ENCODE measurements at places on chromosomes 6 and 20.

DNA sequence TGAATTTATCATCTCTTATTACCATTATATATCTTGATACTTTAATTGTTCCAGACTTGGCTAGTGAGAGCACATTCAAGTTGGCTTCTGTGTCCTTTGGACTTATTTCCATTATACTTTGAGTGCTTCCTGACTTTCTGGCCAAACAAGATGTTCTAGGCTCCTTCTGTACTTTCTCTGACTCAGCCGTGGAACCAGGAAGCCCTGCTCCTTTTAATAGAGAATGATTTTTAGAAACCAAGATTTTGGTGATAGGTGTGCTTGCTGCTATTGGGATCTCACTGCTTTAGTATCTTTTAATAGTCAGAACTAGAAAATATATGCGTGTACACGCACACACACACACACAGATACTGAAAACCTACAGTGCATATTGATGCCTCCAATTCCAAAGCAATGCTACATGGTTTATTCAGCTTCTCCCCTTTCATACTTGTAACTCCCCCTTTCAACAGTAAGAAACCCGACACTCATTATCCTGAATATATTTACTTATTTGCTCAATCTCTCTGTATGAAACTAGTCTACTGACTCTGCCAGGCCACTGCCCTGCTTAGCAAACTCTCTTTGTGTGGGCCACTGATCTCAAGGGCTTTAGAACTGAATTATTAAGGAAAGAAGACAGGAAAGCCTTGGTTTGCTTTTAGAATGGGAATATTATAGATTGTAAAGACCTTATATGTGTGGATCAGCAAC is 42.7 kb upstream of the EZR start:
- no peak for DNase-seq

DNA sequence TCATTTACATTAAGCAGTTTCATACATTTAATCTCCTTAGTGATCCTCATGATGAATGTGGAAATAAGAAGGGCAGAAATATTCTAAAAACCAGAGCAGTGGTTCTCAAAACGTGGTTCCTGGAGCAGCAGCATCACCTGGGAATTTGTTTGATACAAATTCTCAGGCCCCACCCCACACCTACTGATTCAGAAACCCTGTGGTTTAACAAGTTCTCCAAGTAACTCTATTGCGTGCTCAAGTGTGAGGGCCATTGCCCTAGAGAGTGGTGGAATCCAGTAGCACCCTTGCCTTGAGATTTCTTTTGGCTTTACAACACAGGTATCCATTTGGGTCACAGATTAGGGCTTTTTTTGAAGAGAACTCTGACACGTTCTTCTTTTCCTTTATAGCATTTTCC is 354.6 kb upstream of the FLRT3 start:
- no peak for DNase-seq

DNA sequence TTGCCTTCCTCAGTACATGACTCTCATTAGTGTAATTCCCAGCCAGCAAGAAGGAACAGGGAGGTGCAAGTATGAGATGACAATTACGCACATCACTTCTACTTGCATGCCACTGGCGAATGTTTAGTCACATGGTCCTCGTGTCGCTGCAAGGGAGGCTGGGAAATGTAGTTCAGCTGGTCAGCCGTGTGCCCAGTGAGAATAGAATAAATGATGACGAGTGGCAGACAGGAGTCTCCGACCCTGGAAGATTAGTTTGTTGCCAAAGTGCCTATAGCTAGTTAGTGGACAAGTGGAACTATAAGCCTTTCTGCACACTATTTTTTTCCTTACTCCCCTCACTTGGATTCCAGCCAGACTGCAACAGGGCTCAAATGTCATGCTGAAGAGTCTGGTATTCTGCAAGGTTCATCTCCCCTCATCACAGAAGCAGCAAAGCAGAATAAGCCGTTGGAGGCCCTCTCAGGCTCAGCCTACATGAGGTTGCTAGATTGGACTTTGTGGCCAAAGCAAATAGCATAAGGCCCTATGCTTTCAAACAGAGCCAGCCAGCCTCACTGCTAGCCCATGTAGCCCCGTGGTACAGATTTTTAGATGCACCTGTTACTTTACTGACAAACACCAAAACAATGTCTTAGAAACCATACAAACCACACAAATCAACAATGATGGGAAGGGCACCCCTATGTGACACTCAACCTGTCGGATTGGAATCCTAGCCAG is 9.7 kb downstream of the LINC00237 start:
- no peak for DNase-seq

GRCh38 chr6:135081966-135082365 is 27.3 kb upstream of the HBS1L start:
- no peak for DNase-seq

DNA sequence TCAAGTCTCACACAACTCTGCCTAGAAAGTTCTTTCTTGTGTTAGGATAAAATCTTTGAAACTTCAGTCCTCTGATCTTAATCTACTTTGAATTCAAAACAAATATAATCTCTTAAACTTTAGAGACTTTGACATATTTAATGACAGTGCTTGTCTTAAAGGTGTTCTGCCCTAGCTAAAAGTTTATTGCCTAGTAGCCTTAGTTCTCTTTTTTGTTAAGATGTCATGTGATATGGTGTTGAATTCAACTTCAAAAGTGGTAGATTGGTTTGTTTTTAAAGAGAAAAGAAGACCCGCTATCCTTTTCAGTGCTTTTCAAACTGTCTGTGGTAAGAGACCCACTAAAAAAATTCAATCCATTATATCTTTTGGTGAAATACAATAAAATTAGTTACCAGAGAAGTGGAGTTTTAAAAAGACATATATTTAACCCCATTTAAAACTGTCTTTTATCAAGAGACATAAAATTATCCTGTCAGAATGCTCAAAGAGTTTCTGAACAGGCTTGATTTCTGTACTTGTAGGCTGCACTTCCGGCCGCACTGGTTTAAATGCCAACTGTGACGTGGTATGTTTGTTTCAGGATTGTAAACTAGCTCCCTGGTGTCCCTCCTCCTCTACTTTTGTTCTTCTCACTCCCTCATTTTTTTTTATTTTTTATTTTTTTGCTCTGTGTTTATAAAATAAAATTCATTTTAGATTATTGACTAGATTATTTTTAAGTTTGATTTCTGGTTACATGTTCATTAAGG is 76.5 kb downstream of the QKI start:
- DNase-seq = peak; percentile 74

GRCh38 chr6:34425132-34425497 is 754 bp downstream of the RPS10 start:
- DNase-seq = no peak

DNA sequence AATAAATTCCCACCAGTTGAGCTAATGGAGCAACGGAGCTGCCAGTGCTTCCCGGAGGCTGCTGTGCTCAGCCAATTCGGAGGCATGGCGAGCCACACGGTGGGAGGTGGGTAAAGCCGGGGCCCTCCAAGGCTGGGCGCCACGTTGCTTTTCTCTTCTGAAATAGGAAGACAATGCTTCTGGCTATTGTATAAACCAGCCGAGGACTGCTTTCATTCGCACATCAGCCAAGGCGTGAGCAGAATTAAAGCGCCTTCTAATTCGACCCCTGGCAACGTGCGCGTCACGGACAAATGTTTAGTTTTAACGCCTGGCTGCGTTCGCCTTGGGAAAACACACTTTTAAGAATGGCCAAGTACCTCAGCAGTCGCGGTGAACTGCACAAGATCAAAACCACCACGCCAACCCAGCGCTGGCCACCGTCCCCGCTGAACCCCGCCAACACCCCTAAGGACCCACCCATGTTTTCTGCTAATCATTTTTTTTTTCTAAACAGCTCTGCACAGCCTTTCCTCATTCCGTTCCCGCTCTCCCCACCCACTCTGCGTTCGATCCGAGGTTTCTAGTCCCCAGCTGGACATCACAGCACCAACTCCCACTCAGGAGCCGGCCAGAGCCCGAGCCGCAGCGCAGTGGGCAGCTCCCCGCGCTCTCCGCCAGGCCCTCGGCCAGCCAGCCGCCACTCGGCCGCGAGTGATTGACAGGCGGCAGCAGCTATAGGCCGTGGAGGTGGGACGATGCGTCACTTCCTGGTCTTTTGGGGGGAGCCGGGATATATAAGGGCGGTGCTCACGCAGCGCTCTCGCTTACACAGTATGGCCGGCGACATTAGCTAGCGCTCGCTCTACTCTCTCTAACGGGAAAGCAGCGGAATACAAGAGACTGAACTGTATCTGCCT is at the start of gene AMD1:
Gene AMD1, plus strand, starts transcription at position 805 of the 899 bp plus-strand sequence. CDS start 321 bp downstream, outside the sequence.
- peak; percentile 94 for DNase-seq

GRCh38 chr6:71466362-71466761 is 177.8 kb downstream of the OGFRL1 start:
- DNase-seq = no peak

DNA sequence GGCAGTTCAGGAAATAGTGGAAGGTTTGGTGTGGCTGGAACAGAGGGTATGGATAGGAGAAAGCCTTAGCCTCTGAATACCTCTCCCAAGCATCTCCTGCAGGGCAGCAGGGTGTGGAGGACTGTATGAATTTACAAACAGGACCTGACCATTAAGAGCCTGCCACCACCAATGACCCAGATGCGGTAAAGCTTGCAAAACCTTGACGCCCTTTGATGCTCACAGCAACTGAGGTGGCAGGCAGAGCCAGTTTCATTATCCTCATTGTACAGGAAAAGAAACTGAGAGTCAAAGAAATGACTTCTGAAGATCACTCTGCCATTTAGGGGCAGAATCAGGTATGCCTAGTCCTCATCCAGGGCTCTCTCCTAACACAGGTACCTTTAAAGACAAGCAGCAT is 2.4 kb downstream of the HM13 start:
- DNase-seq = no peak

DNA sequence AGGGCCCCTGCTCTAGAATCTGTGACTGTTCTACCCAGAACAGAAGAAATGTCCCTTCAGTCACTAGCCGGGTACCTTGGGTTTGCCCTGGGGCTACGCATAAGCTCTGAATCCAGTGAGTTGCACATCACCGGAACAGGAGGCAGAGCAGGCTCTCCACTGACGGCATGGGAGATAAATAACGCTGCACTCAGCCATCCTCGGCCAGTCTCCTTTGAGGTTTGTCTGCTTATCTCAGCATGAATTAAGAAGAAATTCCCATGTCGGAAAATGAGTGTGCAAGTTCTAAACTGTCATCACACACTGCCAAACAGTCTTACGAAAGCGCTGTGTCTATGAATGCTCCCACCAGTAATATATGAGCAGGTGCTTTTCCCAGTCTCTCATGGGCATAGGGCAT is 90.8 kb downstream of the FAM50B start:
- no peak for DNase-seq

- no peak for DNase-seq
These were observed 56.5 kb downstream of the KIF16B start for GRCh38 chr20:16516794-16517193.

DNA sequence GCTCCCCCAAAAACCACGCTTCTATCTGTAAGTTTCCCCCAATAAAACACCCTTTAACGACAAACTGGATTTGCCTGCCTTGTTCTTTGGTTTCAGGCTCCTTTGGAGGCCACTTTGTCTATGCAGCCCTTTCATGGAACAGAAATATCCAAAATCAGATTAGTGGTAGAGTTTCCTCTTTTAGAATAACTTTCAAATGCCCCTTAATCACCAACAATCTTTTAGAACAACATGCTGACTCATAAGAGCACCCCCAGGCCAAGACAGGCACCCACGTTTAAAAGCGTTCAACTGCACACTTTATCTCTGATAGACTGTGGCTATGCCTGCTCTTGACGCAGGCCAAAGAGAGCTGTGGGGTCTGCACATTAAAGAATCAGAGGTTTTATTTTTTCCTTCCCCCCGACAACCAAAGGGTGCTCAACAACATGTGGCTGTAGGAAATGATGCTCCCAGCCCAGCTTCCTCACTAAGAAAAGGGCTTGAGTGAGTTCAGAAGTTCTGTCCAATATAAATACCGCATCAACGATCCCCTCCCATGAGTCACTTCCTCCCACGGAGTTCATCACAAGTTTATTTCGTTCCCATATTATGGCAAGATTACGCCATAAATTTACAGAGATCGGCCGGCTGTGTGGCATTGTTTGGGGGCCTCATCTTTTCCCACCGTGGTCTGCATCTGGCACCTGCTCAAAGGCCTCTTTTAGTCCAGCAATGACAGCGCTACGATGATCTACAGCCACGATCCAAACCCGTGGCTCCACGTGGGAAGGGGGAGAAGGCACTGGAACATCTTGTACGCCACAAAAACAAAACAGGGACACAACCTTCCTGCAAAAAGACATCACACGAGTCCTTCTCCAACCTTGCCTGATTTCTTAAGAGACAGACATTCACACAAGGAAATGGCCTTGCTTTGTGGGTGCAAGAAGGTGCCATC is 88.8 kb upstream of the NFATC2 start:
- DNase-seq = peak; percentile 99

DNA sequence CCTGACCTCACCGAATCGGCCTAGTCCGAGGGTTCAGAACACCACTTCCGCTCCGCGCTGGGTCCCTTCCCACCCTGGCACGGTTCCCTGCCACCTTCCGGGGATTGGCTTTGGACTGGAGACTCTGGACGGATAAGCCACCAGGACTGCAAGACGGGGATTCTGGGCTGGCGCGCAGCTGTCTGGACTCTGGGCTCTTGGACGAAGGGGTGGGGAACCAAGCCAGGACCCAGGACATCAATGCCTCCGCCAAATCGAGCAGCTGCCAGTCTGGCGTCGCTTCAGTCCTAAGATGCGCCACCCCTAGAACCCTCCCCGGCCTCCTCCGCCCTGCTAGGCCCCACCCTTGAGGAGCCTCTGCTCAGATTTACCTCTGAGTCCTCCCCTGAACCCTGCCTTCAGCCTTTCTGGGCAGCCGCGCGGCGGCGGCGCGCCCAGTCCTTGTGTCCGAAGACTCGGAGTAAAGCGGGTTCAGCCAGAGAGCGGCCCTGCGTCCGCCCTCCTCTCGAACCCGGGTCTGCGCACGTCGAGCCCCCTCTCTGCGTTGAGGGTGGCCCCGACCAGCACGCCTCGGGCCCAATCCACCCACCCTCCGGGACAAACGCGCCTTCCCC is 1.2 kb downstream of the KCNK17 start:
- no peak for DNase-seq

All from astrocyte of the cerebellum (primary cell).